ENCODE measurements at places on chromosomes 16 and 17.

- no peak for DNase-seq
Measured at GRCh38 chr16:52953215-52953614, 99.5 kb downstream of the CHD9NB start.

DNA sequence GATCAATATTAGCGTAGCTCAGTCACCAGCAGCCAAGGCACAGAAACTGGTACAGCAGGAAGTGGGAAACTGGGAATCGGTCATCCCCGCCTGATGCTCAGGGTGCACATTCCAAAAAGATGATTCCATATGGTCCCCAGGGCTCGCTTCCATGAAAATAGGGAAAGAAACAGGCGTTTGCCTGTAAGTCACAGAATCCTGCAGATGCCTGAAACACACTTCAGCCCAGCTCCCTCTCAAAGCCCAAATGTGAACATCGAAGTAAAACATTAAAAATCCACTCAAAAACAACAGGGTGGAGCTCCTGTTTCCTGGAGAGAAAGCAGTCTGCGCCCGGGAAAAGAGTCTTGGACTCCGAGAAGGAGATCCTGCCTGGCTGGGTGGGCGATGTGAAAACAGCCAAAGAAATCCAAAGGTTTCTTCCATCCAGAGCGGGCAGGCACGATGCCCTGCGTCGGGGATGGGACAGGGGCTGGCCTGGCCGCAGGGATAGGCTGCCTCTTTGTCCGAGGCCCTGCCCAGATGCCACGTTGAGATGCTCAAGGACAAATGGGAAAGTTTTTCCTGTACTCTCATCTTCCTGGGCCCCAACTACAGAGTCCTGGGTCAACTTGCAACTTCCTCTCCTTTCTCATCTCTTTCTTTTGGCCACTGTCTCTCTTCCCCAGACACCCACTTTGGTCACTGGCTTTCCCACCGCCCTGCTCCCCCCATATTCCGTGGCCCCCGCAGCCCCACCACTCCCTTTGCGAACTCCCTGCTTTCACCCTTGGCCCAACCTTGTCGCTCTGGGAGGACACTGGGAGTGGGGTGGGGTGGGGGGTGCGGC, 743 bp downstream of the WIPI1 start:
- DNase-seq = peak; percentile 73

GRCh38 chr17:321386-321941, 31.1 kb downstream of the RPH3AL start:
- DNase-seq = no peak

DNA sequence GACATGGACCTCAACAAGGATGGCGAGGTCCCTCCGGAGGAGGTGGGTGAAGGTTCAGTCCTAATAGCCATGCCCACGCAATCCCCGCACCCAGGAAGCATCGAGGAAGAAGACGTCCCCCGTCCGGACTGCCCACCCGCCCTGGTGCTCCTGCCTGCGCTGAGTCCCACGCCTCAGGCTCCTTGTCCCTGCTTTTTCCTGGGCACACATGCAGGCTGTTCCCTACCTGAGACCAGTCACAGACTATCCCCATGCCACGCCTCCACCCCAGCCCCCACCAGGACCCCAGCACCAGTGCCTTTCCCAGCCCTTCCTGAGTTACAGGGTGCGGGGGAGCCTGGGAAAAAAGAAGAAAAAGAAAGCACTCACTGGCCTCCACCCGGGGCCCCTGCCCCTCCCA, 9.0 kb downstream of the FKBP10 start:
- no peak for DNase-seq

DNA sequence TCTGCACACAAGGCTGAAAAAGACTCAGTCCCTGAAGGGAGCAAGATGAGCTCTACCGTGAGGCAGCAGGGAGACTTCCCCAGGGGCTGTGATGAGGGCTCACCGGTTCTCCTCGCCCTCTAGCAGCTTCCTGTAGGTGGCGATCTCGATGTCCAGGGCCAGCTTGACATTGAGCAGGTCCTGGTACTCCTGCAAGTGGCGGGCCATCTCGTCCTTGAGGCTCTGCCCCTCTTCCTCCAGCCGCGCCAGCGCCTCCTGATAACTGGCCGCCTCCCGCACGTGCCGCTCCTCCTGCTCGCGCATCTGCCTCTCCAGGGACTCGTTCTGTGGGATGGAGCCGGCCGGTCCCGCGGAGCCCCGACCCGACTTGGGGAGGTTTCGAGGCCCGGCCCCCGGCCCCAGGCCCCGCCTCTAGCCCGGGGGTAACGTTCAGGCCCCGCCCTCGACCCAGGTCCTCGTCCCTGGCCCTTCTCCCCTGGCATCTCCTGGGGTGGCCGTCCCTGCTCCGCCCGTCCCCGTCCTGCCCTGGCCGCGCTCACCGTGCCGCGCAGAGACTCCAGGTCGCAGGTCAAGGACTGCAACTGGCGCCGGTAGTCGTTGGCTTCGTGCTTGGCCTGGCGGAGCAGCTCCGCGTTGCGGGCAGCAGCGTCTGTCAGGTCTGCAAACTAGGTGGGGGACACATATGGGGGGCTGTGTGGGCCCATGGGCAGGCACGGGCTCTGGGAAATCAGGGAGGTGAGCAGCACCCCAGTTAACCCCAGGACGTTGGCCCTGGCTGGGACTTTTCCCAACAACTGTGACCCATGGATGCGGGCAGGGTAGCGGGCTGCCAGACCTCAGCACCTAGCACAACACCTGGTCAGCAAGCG, 3.9 kb downstream of the GFAP start:
- DNase-seq = peak; percentile 72

DNA sequence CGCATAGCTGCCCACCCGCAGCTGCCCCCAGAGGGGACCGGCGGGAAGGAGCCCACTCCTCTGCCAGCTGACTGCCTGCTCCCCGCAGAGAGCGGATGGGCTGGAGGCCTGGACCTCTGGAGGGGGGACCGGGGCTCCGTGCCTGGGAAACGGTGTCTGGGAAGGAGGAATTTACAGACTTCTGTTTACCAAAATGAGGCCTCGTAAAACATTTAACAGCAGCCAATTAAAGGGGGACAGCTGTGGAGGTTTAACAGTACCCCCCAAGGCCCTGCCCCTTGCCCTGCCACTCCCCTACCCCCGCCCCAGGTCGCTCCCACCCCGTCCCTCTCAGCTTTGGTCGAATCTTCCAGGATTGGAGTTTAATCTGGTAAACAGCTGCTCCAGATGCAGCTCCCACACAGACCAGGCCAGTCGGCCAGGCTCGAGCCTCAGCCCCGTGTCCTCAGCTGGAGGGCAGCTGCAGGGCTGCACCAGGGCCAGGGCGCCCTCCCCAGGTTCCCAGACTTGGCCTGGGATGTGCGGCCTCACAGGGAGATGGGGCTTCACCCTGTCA, 41.1 kb downstream of the BAHCC1 start:
- no peak for DNase-seq

GRCh38 chr16:53131363-53132071, 76.7 kb downstream of the CHD9 start:
- DNase-seq = peak; percentile 74

DNA sequence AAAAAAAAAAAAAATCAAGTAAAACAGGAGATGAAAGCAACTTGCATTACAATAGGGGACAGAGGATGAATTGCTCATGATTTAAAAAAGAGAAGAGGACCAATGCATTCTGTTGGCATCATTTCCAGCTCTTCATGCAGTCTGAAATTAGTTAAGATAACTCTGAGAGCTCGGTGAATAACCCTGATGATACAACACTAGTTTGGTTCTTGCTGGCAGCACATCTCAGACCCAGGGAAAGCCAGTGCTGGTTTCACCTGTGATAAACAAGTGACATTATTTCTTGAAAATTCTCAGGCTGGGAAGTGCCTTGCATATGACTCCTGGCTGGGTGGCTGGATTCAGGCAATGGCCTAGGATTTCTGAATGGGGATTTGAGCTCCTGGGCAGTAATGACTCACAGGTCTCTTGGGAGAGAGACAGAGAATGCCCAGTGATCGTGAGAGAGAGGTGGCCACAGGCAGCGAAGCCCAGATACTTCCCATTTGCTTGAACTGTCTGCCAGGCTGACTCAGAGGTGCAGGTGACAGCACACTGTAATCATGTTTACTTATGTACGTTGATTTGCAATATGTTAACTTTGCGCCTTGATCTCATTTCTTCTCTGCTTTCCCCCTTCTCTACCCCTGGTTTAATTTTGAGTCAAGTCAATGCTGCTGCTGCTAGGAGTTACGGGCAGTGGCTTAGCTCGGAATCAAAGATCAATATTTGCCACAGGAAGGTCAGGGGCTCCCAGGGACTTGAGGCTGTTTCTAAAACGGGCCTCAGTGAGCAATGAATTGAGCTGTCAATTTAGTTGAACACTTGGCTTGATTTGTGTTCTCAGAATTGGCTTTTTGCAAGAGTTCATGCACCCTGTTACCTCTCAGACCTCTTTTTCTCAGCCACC, 27.1 kb downstream of the ARSG start:
- peak; percentile 80 for DNase-seq

- no peak for DNase-seq
Measured at GRCh38 chr17:32141258-32141657, 1.0 kb upstream of the RHOT1 start.

DNA sequence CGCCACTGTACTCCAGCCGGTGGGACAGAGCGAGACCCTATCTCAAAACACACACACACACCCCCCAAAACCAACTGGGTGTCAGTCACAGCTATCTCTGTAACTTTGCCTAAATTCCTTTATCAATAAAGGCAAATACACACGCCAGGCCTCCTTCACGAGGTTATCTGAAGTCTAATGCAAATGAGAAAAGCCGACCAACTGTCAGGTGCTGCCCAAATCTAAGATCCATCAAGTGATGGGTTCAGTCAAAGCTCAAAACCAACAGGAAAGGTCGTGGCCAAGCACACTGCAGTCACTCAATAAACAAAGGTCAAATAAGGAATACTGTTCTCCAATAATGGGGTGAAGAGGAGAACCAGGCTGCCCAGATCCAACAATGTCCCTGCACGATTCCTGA, 1.1 kb downstream of the ANKFY1 start:
- no peak for DNase-seq

DNA sequence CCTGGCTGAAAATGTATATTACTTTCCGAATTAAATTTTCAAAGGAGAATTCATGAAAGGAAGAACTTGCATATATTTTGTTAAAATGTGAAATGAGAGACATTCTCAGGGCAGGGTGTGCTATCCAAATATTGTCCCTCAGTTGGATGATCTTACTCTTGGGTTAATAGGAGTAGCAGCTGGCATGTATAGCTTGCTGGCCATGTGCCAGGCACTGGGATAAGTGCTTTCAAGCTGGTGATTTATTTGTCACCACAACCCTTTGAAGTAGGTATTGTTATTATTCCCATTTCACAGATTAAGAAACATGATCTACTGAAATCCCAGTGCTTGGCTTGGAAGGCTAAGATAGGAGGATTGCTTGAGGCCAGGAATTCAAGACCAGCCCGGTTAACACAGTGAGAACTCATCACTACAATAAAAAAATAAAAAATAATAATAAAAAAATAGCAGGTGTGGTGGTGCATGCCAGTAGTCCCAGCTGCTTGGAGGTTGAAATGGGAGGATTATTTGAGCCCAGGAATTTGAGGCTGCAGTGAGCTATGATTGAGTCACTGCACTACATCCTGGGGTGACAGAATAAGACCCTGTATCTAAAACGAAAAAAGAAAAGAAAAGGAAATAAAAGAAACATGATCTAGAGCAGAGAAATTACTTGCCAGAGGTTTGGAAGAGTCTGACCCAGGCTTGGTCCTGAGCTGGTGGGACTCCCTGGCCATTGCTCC, 11.6 kb upstream of the MPHOSPH6 start:
- no peak for DNase-seq

GRCh38 chr17:81537343-81537855, 9.2 kb downstream of the FSCN2 start:
- no peak for DNase-seq

GRCh38 chr16:27775254-27775653, 225.3 kb downstream of the KATNIP start:
- no peak for DNase-seq

DNA sequence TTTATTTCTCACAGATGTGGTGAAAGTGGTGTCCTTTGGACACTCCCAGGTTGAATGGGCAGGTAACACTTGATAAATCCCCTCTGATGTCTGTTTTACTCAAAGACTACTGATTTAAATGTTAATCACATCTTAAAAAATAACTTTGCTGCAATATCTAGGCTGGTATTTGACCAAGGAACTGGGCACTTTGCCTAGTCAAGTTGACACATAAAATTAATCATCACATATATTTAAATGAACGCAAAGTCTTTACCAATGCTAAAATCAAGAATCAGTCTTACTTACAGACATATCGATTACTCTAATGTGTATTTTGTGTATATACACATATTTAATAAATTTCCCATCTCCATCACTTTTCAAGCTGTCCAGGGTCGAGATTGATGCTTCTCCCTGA, 7.0 kb downstream of the MT2A start:
- no peak for DNase-seq

- DNase-seq = peak; percentile 72
Measured at GRCh38 chr16:88566158-88566557, 4.0 kb upstream of the ZC3H18 start.
